ENCODE measurements at places on chromosomes 4 and X. TPM values are rescaled to one million over a fixed set of nuclear protein-coding genes. Genes with fewer than 3 reads are reported as not detected.

GRCh38 chrX:47595716-47596251 is 13.5 kb downstream of the TIMP1 start:
- peaks cover 4% of the 10 kb centered on the region for H3K27me3 ChIP-seq
- peaks cover 11% of the 10 kb centered on the region for H3K4me1 ChIP-seq
- H3K36me3 ChIP-seq, result peaks cover 11% of the 10 kb centered on the region
- peak overlapping the region; percentile 77 for H3K27ac ChIP-seq

GRCh38 chr4:117700111-117700892 is 334.0 kb upstream of the NDST3 start:
- no peak overlapping the region for H3K27ac ChIP-seq
- H3K4me1 ChIP-seq, result no peaks in the 10 kb centered on the region
- H3K27me3 ChIP-seq, result no peaks in the 10 kb centered on the region
- H3K4me3 ChIP-seq, result no peak overlapping the region
- no peaks in the 10 kb centered on the region for H3K36me3 ChIP-seq

- H3K36me3 ChIP-seq, result no peaks in the 10 kb centered on the region
- H3K27ac ChIP-seq, result no peak overlapping the region
- peaks cover 15% of the 10 kb centered on the region for H3K27me3 ChIP-seq
- DNase-seq, result peak; percentile 21
- H3K4me1 ChIP-seq, result peaks cover 3% of the 10 kb centered on the region
- H3K4me3 ChIP-seq, result no peak overlapping the region
These were observed 4.2 kb downstream of the CENPVL3 start for GRCh38 chrX:51614353-51615012.

DNA sequence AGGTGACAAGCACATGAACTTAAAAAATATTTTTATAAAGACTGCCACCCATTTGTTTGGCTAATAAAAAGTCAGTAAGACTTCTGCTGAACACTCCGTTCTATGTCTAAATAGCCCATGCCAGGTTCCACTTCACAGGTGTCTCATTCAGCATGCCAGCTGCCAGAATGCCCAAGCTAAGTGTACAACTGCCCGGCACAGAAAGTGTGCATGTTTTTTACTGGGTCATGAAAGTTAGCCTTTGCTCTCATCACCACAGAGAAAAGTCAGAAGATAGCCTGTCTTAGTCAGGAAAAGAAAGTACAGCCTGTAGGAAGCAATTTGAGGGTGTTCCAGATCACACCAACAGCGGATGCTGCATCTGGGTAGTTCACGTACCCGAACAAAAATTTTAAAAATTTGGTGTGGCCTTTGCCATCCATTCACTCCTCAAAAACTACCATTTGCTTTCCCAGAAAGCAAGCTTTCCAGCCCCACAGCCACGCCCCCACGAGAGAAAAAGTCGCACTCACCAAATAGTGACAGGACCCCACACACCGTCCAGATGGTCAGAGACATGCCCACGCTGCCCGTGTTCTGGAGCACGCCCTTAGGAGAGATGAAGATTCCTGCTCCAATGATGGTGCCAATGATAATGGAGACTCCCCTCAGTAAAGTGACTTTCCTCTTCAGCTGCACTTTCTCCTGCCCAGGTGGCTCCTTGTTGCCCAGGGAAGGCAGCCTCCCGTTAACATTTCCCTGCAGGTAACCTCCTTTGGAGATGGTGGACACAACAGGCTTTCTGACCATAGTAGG is 671 bp downstream of the SLC7A11 start:
- peaks cover 24% of the 10 kb centered on the region for H3K4me1 ChIP-seq
- no peaks in the 10 kb centered on the region for H3K27me3 ChIP-seq
- peak overlapping the region; percentile 79 for H3K4me3 ChIP-seq

GRCh38 chr4:76339364-76339763 is 32.8 kb downstream of the STBD1 start:
- H3K36me3 ChIP-seq, result no peaks in the 10 kb centered on the region
- H3K27ac ChIP-seq, result no peak overlapping the region
- no peak for DNase-seq
- H3K27me3 ChIP-seq, result peaks cover 6% of the 10 kb centered on the region

GRCh38 chr4:110034026-110034393 is 121.3 kb downstream of the EGF start:
- peaks cover 18% of the 10 kb centered on the region for H3K4me1 ChIP-seq
- peak; percentile 44 for DNase-seq
- peaks cover 26% of the 10 kb centered on the region for H3K27me3 ChIP-seq
- no peak overlapping the region for H3K27ac ChIP-seq
- peak overlapping the region; percentile 33 for H3K4me3 ChIP-seq

GRCh38 chr4:150970685-150971151 is 44.4 kb downstream of the LRBA start:
- H3K27ac ChIP-seq, result no peak overlapping the region
- H3K36me3 ChIP-seq, result peaks cover 2% of the 10 kb centered on the region
- H3K27me3 ChIP-seq, result no peaks in the 10 kb centered on the region
- H3K4me1 ChIP-seq, result peaks cover 26% of the 10 kb centered on the region
- DNase-seq, result no peak
- no peak overlapping the region for H3K4me3 ChIP-seq

GRCh38 chr4:123488916-123489315 is 92.3 kb downstream of the SPRY1 start:
- DNase-seq, result no peak
- no peaks in the 10 kb centered on the region for H3K27me3 ChIP-seq
- no peaks in the 10 kb centered on the region for H3K36me3 ChIP-seq
- H3K4me3 ChIP-seq, result no peak overlapping the region

GRCh38 chr4:147787204-147787603 is 55.3 kb downstream of the ARHGAP10 start:
- no peaks in the 10 kb centered on the region for H3K36me3 ChIP-seq
- H3K4me3 ChIP-seq, result no peak overlapping the region
- no peak overlapping the region for H3K27ac ChIP-seq
- H3K4me1 ChIP-seq, result peaks cover 8% of the 10 kb centered on the region

- H3K27me3 ChIP-seq, result no peaks in the 10 kb centered on the region
- no peak for DNase-seq
- H3K4me3 ChIP-seq, result no peak overlapping the region
- no peaks in the 10 kb centered on the region for H3K36me3 ChIP-seq
These were observed 14.0 kb upstream of the GLOD5 start for GRCh38 chrX:48747415-48748016.

GRCh38 chr4:89158884-89159503 is 47.7 kb downstream of the TIGD2 start:
- no peak for DNase-seq
- no peaks in the 10 kb centered on the region for H3K36me3 ChIP-seq
- H3K27me3 ChIP-seq, result peaks cover 8% of the 10 kb centered on the region
- H3K4me1 ChIP-seq, result no peaks in the 10 kb centered on the region
- no peak overlapping the region for H3K4me3 ChIP-seq

DNA sequence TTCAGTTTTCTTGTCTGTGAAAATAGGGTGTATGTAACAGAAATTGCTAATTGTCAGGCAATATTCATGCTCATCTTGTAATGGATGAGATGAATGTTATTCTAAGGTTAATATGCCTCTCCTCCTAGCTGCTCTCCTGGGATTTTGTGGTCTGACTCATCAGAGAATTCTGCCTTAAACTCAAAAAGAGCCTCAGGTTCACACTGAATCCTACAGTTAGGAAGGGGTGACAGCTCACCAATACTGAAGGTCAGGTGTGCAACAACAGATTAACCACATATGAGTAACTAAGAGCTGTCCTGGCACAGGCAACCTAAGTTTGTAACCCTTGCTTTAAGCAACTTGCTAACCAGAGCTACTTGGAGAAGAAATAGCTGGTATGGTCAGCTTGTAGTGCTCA is 197.7 kb downstream of the SPATA18 start:
- H3K4me1 ChIP-seq, result no peaks in the 10 kb centered on the region
- no peaks in the 10 kb centered on the region for H3K36me3 ChIP-seq
- DNase-seq, result no peak
- no peaks in the 10 kb centered on the region for H3K27me3 ChIP-seq
- no peak overlapping the region for H3K27ac ChIP-seq

DNA sequence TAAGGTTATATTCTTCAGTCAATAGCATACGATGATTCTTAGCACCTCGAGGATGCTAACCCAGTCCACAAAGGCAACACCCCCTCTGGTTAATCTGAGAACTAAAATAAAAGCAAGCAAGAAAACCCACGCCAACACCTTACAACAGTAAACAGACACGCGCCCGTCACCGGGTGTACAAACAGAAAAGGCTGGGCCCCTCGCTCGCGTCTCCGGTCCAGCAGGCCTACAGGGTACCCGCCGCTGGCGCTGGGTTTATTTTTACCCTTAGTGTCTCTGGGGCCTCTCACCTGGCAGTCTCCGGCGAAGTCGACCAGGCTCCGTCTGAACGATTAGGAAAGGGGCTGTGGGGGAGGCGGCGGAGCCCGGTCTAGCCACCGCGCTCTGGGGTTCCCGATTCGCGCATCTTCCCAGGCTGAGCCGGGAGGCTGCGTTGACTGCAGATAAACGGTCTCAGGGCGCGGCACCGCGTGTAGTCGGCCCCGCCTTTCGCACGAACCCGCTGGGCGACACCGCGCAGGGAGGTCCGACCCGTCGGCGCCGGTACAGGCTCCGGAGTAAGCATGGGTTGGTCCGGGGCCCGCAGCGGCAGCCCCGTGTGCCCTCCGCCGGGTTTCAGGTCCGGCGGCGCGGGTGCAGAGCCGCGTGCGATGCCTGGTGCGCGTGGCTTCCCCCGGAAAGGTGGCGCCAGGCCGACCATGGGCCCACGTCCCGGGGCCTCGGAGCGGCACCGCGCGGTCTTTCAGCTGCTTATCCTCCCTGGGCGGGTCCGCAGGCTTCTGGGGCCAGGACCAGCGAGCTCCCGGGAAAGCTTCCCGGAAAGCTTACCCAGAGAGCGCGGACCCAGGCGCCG is 441 bp downstream of the SLC9B2 start:
- H3K4me1 ChIP-seq, result peaks cover 48% of the 10 kb centered on the region
- peaks cover 21% of the 10 kb centered on the region for H3K36me3 ChIP-seq
- H3K4me3 ChIP-seq, result peak overlapping the region; percentile 98
- peak overlapping the region; percentile 99 for H3K27ac ChIP-seq

GRCh38 chrX:19758539-19758938 is 128.9 kb downstream of the SH3KBP1 start:
- H3K4me3 ChIP-seq, result no peak overlapping the region
- H3K4me1 ChIP-seq, result peaks cover 59% of the 10 kb centered on the region
- no peak overlapping the region for H3K27ac ChIP-seq
- peaks cover 26% of the 10 kb centered on the region for H3K36me3 ChIP-seq

DNA sequence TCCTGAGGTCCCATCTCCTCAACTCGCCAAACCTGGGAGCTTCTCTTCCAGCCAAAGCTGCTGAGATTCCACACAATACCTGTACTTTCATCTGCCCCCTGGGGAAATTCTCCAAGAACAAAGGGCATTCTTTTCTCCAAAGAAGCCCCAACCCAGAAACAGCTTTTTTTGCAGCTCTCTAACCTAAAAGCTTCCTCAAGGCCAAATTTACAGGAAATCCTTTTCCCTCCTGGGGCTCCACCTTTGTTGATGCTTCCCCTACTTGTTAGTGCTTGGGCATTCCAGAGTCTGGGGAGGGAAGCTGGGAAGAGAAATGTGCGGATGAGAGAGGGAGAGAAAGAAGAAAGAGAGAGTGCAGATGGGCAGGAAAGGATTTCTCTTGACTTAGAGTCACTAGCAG is 24.3 kb downstream of the ZBTB33 start:
- no peak overlapping the region for H3K4me3 ChIP-seq
- H3K4me1 ChIP-seq, result no peaks in the 10 kb centered on the region
- H3K36me3 ChIP-seq, result no peaks in the 10 kb centered on the region
- no peak for DNase-seq
- no peaks in the 10 kb centered on the region for H3K27me3 ChIP-seq

DNA sequence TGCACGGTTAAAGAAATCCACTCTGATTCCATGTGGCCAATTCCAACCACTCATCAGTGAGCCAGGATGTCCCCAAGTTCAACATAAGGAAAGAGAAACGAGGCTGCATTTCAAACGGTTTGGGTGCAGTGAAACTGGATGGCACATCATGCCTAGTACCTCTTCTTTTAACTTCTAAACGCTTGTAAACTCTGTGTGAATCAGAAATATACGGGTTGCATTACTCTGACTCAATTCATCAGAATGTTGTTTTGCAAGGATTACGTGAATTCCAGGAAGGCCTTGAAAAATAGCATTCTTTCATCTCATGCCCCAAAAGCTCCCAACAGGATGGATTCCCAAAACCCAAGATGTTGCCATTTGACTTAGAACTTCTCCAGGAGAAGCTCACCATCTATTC is 270.4 kb downstream of the LDB2 start:
- no peak overlapping the region for H3K27ac ChIP-seq
- no peak for DNase-seq
- H3K27me3 ChIP-seq, result no peaks in the 10 kb centered on the region
- no peaks in the 10 kb centered on the region for H3K36me3 ChIP-seq
- no peak overlapping the region for H3K4me3 ChIP-seq

GRCh38 chr4:33883111-33883510 is 2361.2 kb downstream of the ARAP2 start:
- H3K27ac ChIP-seq, result no peak overlapping the region
- no peak for DNase-seq
- H3K36me3 ChIP-seq, result no peaks in the 10 kb centered on the region
- no peaks in the 10 kb centered on the region for H3K4me1 ChIP-seq
- no peak overlapping the region for H3K4me3 ChIP-seq

- no peak overlapping the region for H3K4me3 ChIP-seq
- H3K27me3 ChIP-seq, result peaks cover under 1% of the 10 kb centered on the region
- no peak overlapping the region for H3K27ac ChIP-seq
- no peaks in the 10 kb centered on the region for H3K36me3 ChIP-seq
These were observed 102.5 kb downstream of the EFNB1 start for GRCh38 chrX:68931345-68931744.

GRCh38 chr4:109041463-109042360 is 260.7 kb downstream of the COL25A1 start:
- peaks cover 15% of the 10 kb centered on the region for H3K27me3 ChIP-seq
- H3K27ac ChIP-seq, result no peak overlapping the region
- no peak overlapping the region for H3K4me3 ChIP-seq
- H3K4me1 ChIP-seq, result peaks cover 6% of the 10 kb centered on the region
- H3K36me3 ChIP-seq, result no peaks in the 10 kb centered on the region

GRCh38 chrX:16603822-16604221 is 46.1 kb upstream of the S100G start:
- H3K4me1 ChIP-seq, result peaks cover 18% of the 10 kb centered on the region
- no peaks in the 10 kb centered on the region for H3K27me3 ChIP-seq
- H3K4me3 ChIP-seq, result peak overlapping the region; percentile 39
- H3K36me3 ChIP-seq, result peaks cover 2% of the 10 kb centered on the region
- DNase-seq, result no peak
- peak overlapping the region; percentile 91 for H3K27ac ChIP-seq

DNA sequence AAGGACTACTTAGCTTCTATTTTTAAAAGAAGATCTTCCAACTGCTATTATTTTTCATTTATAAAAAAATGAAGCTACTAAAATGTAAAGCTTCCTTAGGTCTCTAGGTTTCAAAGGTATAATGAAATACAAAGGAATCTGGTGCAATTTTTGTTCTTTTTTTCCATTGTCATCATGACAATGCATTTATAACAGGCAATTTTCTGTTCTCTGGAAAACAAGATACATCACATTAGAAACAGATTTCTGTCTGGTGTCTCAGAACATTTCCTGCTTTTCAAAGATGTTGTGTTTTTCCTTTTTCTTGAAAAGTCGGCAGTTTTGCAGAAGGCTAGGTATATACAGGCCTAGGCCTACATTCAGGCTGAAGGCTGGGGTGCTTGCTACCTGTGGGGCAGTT is 63.6 kb upstream of the ATP8A1 start:
- peaks cover 10% of the 10 kb centered on the region for H3K4me1 ChIP-seq
- H3K27ac ChIP-seq, result no peak overlapping the region
- no peaks in the 10 kb centered on the region for H3K27me3 ChIP-seq
- H3K36me3 ChIP-seq, result no peaks in the 10 kb centered on the region

The NDST3 gene
- total RNA-seq, result not detected

The SLC4A4 gene
- 5.3 TPM for total RNA-seq

The ZCCHC18 gene
- 3.8 TPM for total RNA-seq

The DNAAF6 gene
- not detected for total RNA-seq

The KIAA1210 gene
- total RNA-seq, result not detected

The TLR3 gene
- 0.70 TPM for total RNA-seq

The GUCY1B1 gene
- 0.26 TPM for total RNA-seq

The KLHL5 gene
- 16.6 TPM for total RNA-seq

The SLC9B2 gene
- total RNA-seq, result 19.1 TPM

The ADGRG2 gene
- total RNA-seq, result not detected

The NPY2R gene
- total RNA-seq, result not detected

Data from activated CD8-positive, alpha-beta T cell treated with anti-CD3 and anti-CD28 coated beads, Interleukin-2, amount 10 ng/mL, durations not matched to agents 7 days and 5 days (primary cell).